ENCODE measurements at places on chromosomes 12 and 14.
A peak's percentile ranks its signal among the peaks of the same experiment; 100 is the strongest.

DNA sequence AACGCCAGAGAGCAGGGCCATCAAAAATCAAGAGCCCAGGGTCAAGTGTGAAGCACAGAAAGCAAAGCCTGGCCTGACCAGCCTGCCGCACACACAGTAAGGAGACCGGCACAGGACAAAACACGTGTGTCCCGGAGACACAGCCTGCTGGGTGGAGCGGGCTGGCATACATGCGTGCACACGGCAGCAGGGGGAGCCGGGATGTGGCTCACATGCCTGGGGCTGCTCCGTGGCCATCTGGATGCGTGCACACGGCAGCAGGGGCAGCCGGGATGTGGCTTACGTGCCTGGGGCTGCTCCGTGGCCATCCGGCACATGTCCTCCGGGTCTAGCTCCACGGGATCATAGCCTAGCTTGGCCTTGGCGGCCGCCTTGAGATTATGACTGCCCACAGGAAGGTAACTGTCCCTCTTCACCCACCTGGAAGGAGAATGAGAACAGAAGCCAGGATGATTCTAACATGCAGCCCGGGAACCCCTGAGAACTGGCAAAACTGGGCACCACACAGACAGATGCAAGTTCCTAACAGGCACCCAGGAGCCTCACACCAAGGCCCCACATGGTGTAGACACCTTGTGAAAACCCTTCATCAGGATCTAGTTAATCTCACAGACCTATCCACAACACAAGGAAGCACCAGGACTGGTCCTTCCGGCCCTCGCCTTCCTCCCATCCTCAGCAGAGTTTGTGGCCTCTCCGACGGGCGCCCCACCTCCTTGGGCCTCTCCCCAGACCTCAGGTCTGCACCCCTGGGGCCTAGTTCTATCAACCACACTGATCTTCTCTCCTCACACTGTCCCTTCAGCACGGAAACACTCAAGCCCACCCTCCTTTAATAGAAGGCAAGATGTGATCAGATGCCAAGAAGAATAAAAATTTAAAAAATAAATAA, 13.6 kb downstream of the POLE start:
- no peak for DNase-seq

GRCh38 chr12:79637093-79637492, 53.7 kb downstream of the PAWR start:
- no peak for DNase-seq

GRCh38 chr12:62705846-62706245, 229.1 kb downstream of the PPM1H start:
- DNase-seq: no peak

- DNase-seq: peak; percentile 17
These were observed 448.0 kb downstream of the SLC6A15 start for GRCh38 chr12:84464616-84465015.

GRCh38 chr12:2844786-2845185, 10.0 kb upstream of the NRIP2 start:
- no peak for DNase-seq

- no peak for DNase-seq
These were observed 18.2 kb upstream of the PPFIBP1 start for GRCh38 chr12:27505761-27506160.

DNA sequence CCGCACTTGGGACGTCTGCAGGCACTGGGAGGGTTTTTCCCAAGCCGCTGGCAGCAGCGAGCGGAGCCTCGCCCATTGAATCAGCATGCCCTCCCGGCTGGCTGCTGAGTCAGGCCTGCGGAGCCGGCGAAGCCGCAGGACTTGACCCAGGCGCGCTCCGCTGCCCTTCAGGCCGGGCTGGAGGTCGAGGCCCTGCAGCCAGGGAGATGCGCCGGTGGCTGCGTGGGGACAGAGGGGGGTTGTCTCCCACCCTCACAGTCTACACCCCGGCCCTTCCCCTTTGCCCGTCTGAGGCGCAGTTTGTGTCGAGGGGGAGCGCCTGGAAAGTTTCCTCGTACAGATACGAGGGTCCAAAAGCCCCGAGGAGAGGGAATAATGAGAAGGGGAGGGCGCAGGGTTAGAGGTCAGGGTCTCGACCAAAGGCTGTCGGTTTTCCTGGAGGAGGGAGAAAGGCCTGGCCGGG, 759 bp upstream of the KLC1 start:
- DNase-seq: peak; percentile 51

DNA sequence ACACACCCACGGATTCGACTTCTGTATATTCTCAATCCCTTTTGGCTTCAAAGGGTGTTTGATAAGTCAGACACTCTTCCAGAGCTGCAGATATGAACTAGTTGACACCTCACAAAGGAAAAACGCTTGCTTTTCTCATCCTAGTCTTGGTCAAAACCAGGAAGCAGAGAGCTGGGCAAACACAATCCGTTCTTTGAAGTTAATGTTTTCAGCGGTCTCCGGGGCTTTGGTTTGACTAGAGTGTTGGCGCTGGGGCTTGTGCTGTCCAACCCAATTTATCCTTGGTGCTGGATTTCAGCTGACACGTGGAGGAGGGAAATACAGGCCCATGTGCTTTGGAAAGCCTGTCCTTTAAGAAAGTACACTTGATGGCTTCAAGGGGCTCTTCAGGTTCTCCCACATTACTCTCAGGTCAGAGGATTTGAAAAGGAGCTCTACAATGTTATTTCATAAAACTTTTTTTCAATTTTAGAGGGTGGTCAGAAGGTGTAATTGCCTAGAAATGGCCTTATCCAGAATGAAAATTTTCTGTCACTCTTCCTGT, 985.8 kb downstream of the VRK1 start:
- no peak for DNase-seq

DNA sequence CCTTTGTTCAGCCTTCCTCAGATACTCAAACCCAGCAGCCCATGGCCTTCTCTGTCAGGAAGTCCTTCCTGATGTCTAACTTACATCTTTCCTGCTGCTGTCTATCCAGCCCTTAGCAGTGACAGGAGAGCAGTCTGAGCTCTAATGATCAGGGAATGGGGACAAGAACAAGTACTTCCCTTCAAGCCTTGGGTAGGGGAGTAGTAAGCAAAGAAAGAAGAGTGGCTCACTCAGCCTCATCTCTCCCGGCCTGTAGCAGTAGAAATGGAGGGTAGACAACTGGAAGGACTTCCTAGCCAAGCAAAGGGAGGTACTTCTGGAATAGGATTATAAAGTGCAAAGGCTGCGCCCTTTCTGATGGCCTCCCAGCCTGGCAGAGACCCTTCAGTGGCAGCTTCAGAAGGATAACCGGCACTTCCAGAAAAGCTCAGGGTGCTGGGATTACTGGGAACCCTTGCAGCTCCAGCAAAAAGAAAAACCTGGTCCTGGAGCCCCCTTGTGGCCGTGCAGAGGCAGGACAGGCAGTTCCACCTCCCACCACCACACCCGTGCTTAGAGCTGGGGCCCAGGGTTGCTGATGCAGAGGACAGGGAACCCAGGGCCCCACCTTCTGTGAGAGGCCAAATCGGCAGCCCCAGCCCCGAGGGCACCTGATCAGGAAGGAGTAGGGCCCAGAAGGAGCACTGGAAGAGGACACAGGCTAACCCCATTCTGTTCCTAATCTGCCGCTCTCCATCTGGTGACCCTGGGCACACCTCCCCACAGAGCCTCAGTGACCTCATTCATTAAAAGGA, 12.4 kb upstream of the SMUG1 start:
- DNase-seq: no peak

GRCh38 chr12:80183939-80184338, 84.6 kb downstream of the OTOGL start:
- no peak for DNase-seq

DNA sequence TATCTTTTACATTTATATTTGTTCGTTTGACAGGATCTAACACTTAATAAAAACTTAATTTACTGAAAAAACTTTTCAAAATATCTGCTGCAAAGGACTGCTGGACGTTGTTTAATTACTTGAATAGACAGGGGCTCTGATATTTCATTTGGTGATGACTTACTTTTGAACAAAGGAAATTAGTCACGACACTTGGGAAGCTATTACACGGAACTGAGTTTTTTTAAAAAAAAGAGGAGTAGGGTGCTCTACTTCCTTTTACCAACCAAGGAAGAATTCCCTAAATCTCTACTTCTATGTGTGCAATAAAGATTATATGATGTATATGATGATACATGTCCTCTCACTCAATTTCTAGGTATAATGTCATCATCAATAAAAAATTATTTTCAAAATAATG, 4.7 kb downstream of the FGD6 start:
- DNase-seq: no peak

DNA sequence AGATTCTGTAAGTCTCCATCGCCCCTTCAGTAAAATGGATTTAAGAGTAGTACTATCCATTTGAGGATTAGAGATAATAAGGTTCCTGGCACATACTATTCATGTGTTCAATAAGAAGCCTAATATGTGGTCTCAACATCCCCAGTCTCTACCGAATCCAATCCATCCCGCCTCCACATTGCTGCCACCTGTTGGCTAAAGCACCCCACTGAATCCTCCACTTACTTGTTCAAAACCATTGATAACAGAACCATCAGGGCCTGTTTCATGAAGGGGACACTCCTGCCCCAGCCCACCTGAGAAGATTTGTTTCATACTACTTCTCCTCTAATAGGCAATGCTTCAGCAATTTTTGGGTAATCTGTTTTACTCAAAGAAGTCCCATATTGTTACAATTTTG, 147.5 kb downstream of the SLC2A13 start:
- DNase-seq: no peak

Measured in muscle of arm (tissue), 14 donors.